ENCODE measurements at places on chromosomes 1 and 21. TPM values are rescaled to one million over a fixed set of nuclear protein-coding genes. Genes with fewer than 3 reads are reported as not detected.
A peak's percentile ranks its signal among the peaks of the same experiment; 100 is the strongest.

GRCh38 chr1:158933621-158934020 lies 2.3 kb downstream of the PYHIN1 start:
- no peaks in the 10 kb centered on the region for H3K36me3 ChIP-seq
- no peak overlapping the region for H3K4me3 ChIP-seq
- no peak overlapping the region for H3K27ac ChIP-seq
- no peaks in the 10 kb centered on the region for H3K27me3 ChIP-seq
- H3K4me1 ChIP-seq = no peaks in the 10 kb centered on the region
- no peak for DNase-seq

DNA sequence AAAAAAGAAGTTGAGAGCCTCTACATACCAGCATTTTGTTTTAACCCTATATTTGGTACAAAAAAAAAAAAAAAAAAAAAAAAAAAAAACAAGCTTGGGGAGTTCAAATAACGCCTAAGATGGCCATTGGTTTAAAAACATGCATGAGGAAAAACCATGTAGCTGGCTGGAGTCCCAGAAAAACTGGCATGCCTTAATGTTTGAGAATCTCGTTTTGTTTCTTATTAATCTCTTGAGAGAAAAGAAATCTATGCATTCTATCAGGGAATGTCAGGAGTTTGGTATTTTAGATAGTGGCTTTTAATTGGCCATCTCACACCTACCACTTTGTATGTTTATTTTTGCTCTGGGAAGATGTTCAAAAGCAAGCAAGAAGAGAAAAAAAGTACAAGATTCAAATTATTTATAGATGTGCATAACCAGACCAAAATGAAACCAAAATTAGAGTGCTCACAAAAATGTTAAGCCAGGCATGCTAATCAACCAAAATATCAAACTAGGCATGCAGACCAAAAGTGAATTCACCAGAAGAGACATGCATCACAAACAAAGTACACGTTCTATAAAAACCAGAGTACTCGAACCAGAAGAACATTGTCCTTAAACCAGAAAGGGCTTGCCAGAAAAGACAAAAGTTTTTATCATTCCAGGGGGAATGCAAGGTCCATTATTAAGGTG lies 156.6 kb downstream of the AK5 start:
- no peaks in the 10 kb centered on the region for H3K27me3 ChIP-seq
- DNase-seq = no peak
- no peak overlapping the region for H3K4me3 ChIP-seq
- H3K27ac ChIP-seq = no peak overlapping the region
- H3K36me3 ChIP-seq = no peaks in the 10 kb centered on the region
- peaks cover 4% of the 10 kb centered on the region for H3K4me1 ChIP-seq

GRCh38 chr1:227941509-227942020 lies 6.2 kb downstream of the WNT9A start:
- no peak overlapping the region for H3K27ac ChIP-seq
- peaks cover 4% of the 10 kb centered on the region for H3K27me3 ChIP-seq
- no peak for DNase-seq
- no peaks in the 10 kb centered on the region for H3K36me3 ChIP-seq
- peaks cover 2% of the 10 kb centered on the region for H3K4me1 ChIP-seq
- H3K4me3 ChIP-seq = no peak overlapping the region

DNA sequence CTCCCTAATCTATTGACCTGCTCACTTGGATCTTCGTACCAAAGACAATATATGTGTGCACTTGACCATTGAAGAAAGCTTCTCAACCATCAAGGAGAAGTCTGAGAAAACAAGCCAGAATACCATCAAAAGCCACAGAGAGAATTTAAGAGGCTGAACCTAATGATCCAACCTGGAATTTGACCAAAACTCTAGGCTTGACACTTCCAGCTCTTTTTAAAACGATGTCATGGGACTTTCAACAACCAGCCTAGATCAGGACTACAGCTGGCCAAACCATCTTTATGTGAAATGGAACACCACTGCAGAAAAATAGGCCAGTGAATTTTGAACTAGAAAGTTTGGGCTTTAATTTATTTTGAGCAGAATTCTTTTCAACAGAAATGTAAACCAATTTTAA lies 444.4 kb downstream of the LTN1 start:
- H3K36me3 ChIP-seq = no peaks in the 10 kb centered on the region
- H3K4me1 ChIP-seq = peaks cover 2% of the 10 kb centered on the region
- DNase-seq = no peak
- H3K4me3 ChIP-seq = no peak overlapping the region
- no peaks in the 10 kb centered on the region for H3K27me3 ChIP-seq

GRCh38 chr1:32965251-32965747 lies 690 bp upstream of the RNF19B start:
- H3K4me3 ChIP-seq = peak overlapping the region; percentile 96
- H3K4me1 ChIP-seq = peaks cover 21% of the 10 kb centered on the region
- no peak for DNase-seq
- peak overlapping the region; percentile 93 for H3K27ac ChIP-seq

DNA sequence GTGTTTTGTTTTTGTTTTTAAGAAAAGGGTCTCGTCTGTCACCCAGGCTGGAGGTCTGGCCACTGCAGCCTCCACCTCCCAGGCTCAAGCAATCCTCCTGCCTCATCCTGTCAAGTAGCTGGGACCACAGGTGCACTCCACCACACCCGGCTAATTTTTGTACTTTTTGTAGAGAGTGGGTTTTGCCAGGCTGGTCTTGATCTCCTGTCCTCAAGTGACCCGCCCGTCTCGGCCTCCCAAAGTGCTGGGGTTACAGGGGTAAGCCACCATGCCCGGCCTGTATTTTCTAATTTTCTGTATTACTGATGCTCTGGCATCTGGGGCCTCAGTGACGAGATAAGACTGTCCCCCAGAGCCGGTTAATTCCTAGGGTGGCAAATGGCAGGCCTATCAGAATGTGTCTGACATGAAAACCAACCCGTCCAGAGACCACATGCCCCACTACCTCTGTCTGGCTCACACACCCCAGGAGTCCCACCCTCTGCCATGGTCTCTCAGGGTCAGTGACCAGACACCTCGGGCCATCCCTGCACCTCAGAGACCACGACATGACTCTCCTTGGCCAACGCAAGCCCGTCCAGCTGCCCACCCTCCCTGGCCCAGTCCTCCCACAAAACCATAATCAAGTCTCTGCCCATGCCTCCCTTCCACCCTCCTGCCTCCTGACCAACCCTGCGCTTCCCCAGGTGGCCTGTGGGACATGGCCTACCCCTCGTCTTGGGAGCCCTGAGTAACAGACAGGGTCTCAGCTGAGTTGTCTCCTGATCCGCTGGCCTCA lies 12.5 kb downstream of the NPHP4 start:
- peaks cover 13% of the 10 kb centered on the region for H3K4me1 ChIP-seq
- DNase-seq = no peak
- H3K27me3 ChIP-seq = peaks cover 10% of the 10 kb centered on the region
- peak overlapping the region; percentile 7 for H3K4me3 ChIP-seq
- H3K36me3 ChIP-seq = peaks cover 18% of the 10 kb centered on the region

- H3K4me1 ChIP-seq = no peaks in the 10 kb centered on the region
- no peak overlapping the region for H3K4me3 ChIP-seq
- no peak overlapping the region for H3K27ac ChIP-seq
- no peak for DNase-seq
- no peaks in the 10 kb centered on the region for H3K36me3 ChIP-seq
Observed at GRCh38 chr1:172278478-172278877, 142.0 kb upstream of the C1orf105 start.

- no peak overlapping the region for H3K27ac ChIP-seq
- no peak for DNase-seq
- no peak overlapping the region for H3K4me3 ChIP-seq
Observed at GRCh38 chr1:24964811-24965570, 34.9 kb upstream of the RUNX3 start.

GRCh38 chr21:37168666-37169065 lies 95.6 kb downstream of the TTC3 start:
- peaks cover 3% of the 10 kb centered on the region for H3K4me1 ChIP-seq
- no peak for DNase-seq
- no peak overlapping the region for H3K27ac ChIP-seq
- no peak overlapping the region for H3K4me3 ChIP-seq
- H3K36me3 ChIP-seq = peaks cover 27% of the 10 kb centered on the region

DNA sequence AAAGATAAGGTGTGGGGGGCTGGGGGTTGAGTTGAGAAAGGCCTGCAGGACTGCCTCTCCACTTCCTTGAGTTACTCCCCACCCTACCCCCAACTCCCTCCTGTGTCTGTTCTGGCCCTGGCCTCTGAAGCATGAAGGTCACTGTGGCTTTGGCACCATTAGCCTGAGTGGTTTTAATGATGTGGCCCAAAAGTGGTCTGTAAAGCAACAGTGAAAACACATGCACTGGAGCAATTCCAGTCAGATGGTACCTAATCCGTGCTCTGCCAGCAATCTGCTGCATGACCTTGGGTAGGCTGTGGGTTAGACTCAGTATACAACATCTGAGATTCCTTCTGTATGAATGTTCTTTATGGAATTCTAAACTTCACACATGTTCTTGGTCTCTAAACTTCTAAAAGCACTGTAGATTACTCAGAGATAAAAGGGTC lies 86.5 kb upstream of the ATP1A1 start:
- no peak overlapping the region for H3K4me3 ChIP-seq
- no peak overlapping the region for H3K27ac ChIP-seq
- DNase-seq = no peak
- H3K4me1 ChIP-seq = no peaks in the 10 kb centered on the region
- peaks cover 1% of the 10 kb centered on the region for H3K27me3 ChIP-seq

GRCh38 chr1:22163564-22163963 lies 20.7 kb upstream of the WNT4 start:
- DNase-seq = no peak
- no peaks in the 10 kb centered on the region for H3K36me3 ChIP-seq
- H3K27ac ChIP-seq = no peak overlapping the region
- H3K4me3 ChIP-seq = no peak overlapping the region
- peaks cover 6% of the 10 kb centered on the region for H3K27me3 ChIP-seq

DNA sequence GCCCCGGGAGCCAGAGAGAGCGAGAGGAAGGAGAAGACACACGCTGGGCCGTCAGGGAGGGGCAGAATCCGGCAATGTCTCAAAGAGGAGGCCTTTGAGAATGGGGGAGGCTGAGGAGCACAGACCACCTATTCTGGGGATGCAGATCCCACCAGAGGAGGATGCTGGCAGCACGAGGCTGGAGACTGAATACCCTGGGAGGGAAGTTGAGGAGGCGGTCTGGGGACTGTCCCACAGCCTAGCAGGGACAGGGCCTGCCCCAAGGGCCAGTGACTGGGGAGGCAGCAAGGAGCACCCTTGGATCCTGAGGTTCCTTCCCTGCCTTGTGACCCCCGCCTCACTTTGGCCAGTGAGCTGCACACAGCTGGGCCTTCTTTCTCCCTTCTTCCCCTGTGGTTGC lies 49.2 kb downstream of the SLC37A1 start:
- H3K27ac ChIP-seq = no peak overlapping the region
- DNase-seq = no peak
- no peak overlapping the region for H3K4me3 ChIP-seq
- peaks cover 7% of the 10 kb centered on the region for H3K4me1 ChIP-seq
- H3K36me3 ChIP-seq = peaks cover 21% of the 10 kb centered on the region

- H3K36me3 ChIP-seq = no peaks in the 10 kb centered on the region
- no peak overlapping the region for H3K27ac ChIP-seq
- DNase-seq = no peak
- H3K4me3 ChIP-seq = no peak overlapping the region
- no peaks in the 10 kb centered on the region for H3K4me1 ChIP-seq
- peaks cover 2% of the 10 kb centered on the region for H3K27me3 ChIP-seq
Observed at GRCh38 chr1:151885479-151885878, 23.8 kb downstream of the THEM4 start.

DNA sequence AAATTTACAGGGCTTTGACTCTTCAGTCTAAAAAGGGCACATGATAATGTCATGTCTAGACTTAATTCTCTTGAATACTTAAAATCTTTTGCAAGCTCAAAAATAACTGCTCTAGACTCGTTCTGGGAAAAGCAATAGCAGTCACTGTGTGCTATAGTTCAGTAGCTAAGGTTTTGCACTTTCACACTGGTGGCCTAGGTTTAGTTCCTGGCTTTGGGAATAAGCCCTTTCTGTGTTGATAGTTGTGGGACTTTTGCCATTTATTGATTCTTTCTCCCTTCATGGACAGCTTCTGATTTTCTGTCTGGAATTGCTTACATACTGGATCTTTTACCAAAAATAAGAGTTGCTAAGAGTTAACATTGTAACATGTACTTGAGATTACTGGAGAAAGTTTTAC lies 151.2 kb downstream of the TRIM33 start:
- no peak for DNase-seq
- peaks cover 12% of the 10 kb centered on the region for H3K36me3 ChIP-seq
- H3K27ac ChIP-seq = no peak overlapping the region
- no peaks in the 10 kb centered on the region for H3K27me3 ChIP-seq
- H3K4me3 ChIP-seq = no peak overlapping the region

GRCh38 chr1:84297546-84298244 lies 3.8 kb upstream of the SAMD13 start:
- H3K27ac ChIP-seq = no peak overlapping the region
- H3K27me3 ChIP-seq = peaks cover 4% of the 10 kb centered on the region
- peaks cover 28% of the 10 kb centered on the region for H3K4me1 ChIP-seq
- DNase-seq = no peak
- H3K36me3 ChIP-seq = peaks cover 3% of the 10 kb centered on the region

- peaks cover 54% of the 10 kb centered on the region for H3K4me1 ChIP-seq
- peaks cover 1% of the 10 kb centered on the region for H3K27me3 ChIP-seq
- DNase-seq = no peak
- H3K27ac ChIP-seq = peak overlapping the region; percentile 7
- peaks cover 12% of the 10 kb centered on the region for H3K36me3 ChIP-seq
Observed at GRCh38 chr1:167746988-167747655, 25.3 kb downstream of the MPZL1 start.

DNA sequence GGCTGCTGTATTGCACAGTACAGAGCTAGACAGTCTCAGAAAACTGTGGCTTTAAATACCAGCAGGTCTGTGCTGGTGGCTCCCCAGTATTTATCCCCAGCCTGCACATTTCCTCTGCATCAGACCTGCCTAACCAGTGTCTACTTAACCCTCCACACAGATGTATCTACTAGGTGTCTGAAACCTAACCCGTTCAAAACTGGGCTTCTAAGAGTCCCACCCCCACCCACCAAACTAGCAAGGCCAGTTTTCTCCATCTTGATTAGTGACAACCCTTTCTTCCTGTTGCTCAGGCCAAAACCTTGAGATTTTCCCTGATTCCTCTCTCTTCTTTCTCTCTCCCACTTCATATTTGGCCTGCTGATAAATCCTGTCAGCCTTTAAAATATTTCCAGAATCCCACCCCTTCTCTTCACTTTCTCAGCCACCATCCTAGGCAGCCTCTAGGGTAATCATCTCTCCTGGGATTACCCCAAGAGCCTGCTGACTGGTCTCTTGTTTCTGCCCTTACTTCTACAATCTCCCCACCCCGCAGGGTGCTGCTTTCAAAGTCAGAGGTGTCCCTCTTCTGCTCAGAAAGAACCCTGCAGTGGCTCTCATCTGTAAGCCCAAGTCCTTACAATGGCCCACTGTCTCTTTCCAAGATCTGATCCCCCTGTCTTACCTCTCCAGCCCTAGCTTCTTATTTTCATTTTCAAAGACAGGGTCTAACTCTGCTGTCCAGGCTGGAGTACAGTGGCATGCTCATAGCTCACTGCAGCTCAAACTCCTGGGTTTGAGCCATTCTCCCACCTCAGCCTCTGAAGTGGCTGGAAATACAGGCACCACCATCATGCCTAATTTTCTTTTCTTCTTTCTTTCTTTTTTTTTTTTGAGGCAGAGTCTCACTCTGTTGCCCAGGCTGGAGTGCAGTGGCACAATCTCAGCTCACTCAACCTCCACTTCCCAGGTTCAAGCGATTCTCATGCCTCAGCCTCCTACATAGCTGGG lies 45.2 kb downstream of the H3-3A start:
- no peak overlapping the region for H3K4me3 ChIP-seq
- no peaks in the 10 kb centered on the region for H3K36me3 ChIP-seq
- peaks cover 26% of the 10 kb centered on the region for H3K4me1 ChIP-seq
- no peak for DNase-seq
- no peak overlapping the region for H3K27ac ChIP-seq

The KCNA3 gene
- total RNA-seq = 0.26 TPM

The SOAT1 gene
- total RNA-seq = 24.1 TPM

The NTNG1 gene
- total RNA-seq = 3.2 TPM

The PTPRC gene
- total RNA-seq = not detected

The MEX3A gene
- total RNA-seq = 63.9 TPM
